ENCODE measurements at places on chromosomes 3 and 15.

- no peak for DNase-seq
Measured at GRCh38 chr15:91135201-91136130, 35.4 kb downstream of the SV2B start.

GRCh38 chr3:188974856-188975599 is 196.7 kb upstream of the TPRG1 start:
- no peak for DNase-seq

- DNase-seq: no peak
Measured at GRCh38 chr3:117790235-117790987, 1080.8 kb downstream of the TUSC7 start.

GRCh38 chr3:155283092-155284056 is 10.1 kb downstream of the STRIT1 start:
- DNase-seq: no peak

GRCh38 chr3:35241236-35241635 is 398.1 kb upstream of the ARPP21 start:
- no peak for DNase-seq

DNA sequence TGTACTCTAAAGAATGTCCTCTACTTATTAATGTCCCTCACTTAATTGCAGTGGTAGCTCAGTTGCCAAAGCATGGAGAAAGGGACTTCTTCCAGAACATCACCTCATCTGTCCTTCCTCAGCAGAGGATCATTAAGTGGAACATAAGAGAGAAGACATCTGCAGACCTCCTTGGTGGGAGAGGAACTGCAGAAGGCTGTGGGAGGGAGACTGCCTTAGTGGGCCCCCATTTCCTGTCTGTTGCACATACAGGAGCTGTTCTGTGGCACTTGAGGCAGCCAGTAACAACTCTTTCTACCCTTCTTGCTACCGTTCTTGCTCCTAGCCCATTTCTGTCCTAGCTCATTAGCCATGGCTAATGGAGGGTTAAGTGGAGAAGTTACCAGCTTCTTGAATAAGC is 33.6 kb downstream of the HPS3 start:
- no peak for DNase-seq

GRCh38 chr3:173588556-173588955 is 191.0 kb downstream of the NLGN1 start:
- DNase-seq: no peak

- DNase-seq: no peak
Measured at GRCh38 chr3:76986876-76987474, 52.9 kb upstream of the ROBO2 start.

DNA sequence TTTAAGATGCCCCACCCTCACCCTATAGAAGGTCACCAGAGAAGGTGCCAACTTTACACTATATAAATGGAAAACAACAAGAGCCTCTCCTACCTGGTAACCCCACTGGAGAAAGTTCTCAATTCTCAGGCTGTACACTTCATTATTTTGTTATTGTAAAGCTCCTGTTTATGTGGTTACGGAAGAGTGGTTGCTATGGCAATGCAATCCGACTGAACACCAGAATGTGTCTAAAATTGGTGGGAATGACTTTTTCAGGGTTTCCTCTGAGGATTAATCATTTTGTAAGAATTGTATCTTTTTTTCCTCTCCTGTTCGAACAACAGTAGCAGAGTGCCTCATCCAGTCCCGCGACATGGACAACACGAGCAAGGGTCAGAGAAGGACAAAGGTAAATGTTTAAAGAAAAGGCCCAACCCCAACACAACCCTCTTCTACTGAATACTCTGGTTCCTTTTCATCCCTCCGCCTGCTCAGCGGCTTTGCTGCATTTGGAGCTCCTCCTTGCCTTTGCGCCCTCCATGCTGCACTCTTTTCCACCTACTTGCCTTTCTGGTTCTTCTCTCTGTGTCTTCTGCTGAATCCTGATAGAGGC is 45.3 kb downstream of the DGKG start:
- no peak for DNase-seq
